ENCODE measurements at places on chromosomes 5 and 9.

- DNase-seq: peak; percentile 74
Observed at GRCh38 chr5:151770383-151771258, 1.1 kb upstream of the G3BP1 start.

- no peak for DNase-seq
Observed at GRCh38 chr5:123262216-123262823, 160.9 kb downstream of the CEP120 start.

DNA sequence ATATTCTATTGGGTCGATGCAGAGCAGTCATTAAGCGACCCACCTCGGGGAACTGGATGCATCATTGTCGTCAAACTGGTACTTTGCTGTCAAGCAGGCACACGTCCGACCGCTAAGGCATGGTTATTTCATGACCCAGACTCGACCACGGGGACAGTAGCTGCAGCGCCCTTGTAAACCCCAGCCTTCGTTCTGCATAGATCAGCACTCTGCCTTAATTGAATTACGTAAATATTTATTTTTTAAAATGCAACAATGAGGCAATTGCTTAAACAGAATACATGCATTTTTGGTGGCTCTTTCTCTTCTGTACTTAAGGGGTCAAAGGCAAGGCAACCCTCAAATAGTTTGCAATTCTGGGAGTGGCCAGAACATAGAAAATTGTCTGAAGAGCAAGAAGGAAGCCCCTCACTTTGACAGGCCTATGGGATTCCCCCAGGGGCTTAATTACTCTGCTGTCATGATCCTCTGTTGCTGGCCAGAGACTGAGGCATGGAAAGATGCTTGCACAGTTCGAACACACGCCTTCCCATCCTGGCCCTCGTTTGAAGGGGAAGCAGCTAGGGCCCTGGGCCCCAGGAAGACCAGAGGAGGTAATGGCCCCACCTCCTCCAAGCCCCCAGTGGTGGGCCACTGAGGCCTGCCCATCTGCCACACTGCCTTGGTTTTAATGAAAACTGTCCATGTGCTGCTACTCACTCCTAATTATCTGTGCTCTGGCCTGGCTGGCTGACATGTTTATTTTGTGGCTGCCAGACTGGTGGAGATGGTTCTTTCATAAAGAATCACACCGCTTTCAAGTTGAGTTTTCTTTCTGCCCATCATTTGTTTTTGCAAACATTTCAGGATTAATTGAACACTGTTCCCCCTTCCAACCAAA lies 169.7 kb upstream of the MAST4 start:
- DNase-seq: no peak

- no peak for DNase-seq
Observed at GRCh38 chr5:33241802-33242201, 199.0 kb upstream of the TARS1 start.

- no peak for DNase-seq
Observed at GRCh38 chr5:107783551-107783950, 112.8 kb upstream of the EFNA5 start.

DNA sequence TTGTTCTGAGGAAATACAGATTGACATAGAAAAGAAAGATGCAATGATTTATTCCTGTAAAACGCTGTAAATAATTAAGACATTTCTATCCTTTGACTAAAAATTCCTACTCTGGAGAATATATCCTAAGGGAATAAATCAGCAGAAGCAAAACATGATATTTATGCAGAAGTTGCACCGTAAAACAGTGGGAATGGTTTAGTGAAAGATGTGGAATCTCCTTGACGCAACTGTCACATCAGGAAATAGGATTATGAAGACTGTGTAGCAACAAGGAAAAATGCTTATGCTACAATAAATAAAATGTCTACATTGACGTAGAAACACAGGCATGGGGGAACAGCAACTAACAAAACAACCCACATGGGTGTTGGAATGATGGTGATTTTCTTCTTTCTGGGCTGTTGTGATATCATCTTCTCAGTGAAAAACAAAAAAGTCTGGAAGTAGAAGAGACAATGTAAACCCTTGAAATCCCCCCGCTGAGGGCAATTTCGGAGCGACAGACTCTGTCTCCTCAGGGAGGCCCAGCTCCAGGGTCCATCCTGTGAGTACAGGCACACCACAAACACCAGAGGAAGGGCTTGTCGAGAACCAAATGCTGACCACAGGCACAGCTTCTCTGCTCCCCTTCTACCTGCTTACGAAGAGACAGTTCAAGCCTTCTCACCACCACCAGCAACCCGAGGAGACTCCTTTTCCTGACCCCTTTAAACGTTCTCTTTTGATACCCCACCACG lies 25.2 kb downstream of the COL23A1 start:
- DNase-seq: no peak

- DNase-seq: no peak
Observed at GRCh38 chr5:95080030-95080429, 204.9 kb downstream of the MCTP1 start.

GRCh38 chr5:138032028-138032571 lies 779 bp downstream of the FAM13B start:
- DNase-seq: no peak

- peak; percentile 22 for DNase-seq
Observed at GRCh38 chr5:142053426-142054151, 40.8 kb upstream of the GNPDA1 start.

DNA sequence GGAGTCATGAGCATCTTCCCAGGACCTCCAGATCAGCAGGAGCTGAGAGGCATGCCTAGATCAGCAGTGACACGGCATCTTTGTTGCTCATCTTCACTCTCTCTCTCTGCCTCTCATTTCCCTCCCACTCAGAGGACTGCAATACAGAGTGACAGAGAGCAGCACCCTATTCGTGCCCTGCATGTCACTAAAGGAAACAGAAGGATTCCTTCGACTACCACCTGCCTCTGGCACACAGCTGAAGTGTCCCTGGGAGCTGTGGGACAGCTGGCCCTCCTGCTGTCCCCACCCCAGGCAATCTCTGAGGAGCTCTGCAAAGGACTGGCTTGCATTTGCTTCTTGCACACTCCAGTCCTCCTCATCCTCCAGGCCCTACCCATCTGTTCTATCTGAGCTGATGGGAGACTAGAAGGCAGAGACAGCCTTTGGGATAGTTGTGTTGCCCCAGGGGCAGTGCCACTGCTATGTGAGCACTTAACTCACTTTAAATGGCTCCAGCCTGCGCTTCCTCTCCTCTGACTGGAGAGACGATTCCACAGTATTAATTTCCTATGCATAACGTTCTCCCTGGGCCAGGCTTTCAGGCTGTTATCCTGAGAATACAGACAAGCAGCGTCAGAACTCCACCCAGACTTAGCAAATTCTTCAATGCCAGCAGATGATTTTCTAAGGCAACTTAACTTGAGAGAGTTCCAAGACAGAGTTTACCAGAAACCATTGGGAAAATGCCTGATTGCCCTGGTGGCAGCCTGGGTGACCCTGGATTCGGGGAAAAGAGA lies 167.6 kb upstream of the MAP1B start:
- DNase-seq: no peak

DNA sequence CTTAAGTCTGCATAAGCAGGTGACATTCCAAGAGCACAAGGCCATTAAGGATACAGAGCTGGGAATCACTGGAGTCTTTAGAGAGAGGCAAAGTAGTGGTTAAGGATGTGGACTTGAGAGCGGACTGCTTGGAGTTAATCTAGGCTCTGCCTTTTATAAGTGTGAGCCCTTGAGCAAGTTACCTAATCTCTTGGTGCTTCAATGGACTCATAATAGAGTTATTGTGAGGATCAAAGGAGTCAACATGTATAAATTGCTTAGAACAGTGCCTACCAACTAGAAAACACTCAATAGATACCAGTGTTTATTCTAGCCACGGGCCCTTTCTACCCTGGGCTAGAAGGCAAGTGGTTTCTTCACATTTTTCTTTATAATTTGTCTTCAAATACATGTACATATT lies 819.4 kb downstream of the NR2F1-AS1 start:
- no peak for DNase-seq

GRCh38 chr5:138716456-138716924 lies 36.7 kb upstream of the CTNNA1 start:
- DNase-seq: no peak

DNA sequence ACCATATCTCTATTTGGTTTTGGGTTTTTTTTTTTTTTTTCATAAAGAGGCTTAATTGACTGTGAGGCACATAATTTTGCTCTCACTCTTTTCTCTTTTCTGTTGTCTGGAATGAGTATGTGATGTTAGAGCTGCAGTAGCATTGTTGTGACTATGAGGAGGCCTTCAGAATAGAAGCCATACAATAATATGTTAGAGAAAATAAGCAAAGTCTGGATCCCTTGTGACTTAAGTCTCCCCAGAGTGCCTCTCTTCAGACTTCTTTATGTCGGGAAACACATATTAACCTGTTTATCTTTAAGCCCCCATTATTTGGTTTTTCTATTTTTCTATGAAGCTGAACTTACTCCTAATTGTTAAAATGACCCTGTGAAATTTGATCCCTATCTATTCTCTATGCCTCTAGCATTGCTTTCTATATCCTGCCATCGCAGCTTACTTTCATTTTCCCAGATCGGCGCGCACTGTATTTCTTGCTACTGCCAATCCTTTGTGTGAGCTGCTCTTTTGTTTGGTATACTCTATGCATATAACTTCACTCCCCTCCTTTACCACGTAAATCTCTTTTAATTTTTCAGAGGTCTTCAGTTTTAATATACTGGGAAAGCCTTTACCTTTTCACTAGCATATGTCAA lies 372.5 kb upstream of the KCNN2 start:
- DNase-seq: no peak

DNA sequence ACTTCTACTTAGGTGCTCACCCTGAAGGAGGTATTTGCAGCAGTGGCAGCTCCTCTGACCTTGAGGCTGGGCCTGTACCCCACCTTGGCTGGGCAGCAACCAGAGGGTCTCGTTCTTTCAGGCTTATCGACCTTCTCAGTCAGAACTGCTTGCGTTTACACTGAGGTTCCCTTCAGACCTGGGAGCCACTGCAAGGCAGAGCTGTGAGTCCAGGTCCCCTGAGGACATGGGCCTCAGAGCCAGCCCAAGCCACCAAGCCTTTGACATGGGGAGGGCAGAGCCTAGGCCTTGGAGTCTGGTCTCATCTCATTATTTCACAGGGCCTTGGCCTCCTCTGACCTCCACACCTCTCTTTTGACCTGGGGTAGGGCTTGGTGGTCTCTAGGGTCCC lies 13.7 kb downstream of the ACSL6 start:
- no peak for DNase-seq

DNA sequence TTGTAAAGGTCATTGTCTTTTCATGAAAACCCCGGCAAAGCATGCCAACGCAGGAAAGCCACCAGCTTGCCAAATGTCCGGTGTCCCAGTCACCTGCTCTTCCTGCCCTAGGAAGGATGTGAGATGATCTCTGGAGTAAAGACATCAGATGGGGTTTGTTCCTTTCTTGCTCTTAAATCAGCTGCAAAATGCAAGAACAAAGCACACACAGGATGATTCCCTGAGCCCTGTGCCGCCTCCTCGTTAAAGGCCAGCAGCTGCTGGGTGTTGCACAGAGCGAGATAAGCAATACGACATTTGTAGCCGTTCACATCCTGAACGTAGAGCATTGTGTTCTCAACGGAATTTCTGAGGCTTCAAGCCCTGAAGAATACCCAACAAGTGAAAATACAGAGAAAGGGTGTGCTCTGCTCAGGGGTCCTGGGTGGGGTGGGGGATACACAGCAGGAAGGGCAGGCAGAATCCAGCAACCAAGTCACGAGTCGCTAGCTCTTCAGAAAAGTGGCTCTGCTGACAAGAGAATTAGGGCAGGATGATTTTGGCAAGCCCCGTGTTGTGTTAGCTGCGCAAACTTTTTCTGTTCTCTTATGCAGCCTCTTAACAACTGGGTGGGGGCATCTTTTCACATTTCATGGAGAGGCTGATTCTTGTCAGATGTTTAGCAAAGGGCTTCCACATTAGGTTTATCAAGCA lies 229.2 kb upstream of the MAP3K1 start:
- DNase-seq: no peak

DNA sequence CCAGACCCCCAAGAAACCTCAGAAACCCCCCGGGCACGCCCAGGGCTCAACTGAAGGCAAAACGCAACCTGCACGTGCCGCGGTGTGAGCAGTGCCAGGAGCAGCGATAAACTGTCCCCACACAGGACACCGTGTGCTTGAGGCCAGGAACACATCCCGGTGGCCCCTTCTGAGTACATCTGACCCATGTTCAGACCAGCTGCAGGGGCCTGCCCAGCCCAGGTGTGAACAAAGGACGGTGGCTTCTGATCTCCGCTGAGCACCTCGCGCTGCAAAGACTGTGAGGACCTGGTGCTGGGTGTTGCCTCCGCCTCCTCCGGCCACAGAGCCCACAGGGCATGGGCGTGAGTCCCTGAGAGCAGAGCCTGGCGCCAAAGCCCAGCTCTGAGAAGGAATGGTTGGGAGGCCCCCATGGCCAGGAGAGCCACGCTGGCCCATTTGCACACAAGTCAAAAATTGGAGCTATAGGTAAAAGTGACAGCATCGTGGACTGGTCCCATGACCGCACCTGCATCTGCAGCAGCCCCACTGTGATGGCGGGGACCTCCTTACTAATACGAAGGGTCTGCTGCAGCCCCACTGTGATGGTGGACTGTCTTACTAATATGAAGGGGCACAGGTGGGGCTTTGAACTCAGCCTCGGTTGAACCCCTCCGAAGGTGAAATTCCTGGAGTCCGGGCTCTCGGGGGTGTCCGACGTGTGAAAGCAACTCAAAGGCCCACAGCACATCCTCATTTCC lies 31.5 kb downstream of the NDUFS6 start:
- DNase-seq: no peak

DNA sequence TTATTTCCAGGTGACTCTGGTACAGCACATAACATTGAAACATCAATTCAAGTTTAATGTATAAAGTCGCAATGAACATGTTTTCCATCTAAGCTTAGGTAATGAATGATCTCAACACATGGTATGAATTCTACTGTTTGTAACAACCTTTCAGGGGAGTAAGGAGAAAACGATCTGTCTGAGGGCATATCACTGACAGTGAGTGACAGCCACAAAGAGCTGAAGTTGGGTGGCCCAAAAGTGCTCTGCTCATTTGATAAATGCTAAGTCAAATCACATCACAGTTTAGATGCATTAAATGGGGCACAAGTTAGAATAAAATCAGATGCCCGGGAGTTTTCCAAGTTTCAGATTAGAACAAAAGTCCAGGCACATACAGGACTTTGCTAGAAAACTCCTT lies 1.2 kb downstream of the FANCC start:
- DNase-seq: no peak

DNA sequence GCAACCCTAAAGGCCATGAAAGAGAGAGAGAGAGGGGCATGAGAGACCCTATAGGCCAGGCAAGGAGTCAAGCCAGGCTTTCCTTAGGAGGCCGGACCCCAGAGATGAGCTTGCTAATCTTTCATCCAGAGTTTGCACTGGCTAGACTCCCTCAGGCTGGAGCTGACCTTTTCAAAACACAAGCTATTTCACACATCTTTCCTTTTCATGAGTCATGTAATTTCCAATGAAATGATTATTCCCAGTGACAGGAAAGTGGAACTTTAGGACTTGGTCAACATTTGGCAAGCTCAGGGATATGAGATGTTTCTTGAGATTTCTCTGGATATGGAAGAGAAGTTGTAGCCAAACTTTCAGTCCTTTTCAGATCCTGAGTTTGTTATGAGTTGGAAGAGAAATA lies 117.7 kb downstream of the TARS1 start:
- DNase-seq: no peak

GRCh38 chr5:177526791-177527190 lies 10.0 kb upstream of the DDX41 start:
- DNase-seq: no peak

GRCh38 chr9:118561051-118561450 lies 808.2 kb downstream of the BRINP1 start:
- no peak for DNase-seq

GRCh38 chr9:70420441-70421271 lies 6.2 kb upstream of the KLF9 start:
- peak; percentile 62 for DNase-seq

Measured in AG08396 (cell line).